Mesothelial cell of epicardium (in vitro differentiated cells): ENCODE measurements at places on chromosomes 12 and 14. TPM values are rescaled to one million over a fixed set of nuclear protein-coding genes. Genes with fewer than 3 reads are reported as not detected.
A peak's percentile ranks its signal among the peaks of the same experiment; 100 is the strongest.

DNA sequence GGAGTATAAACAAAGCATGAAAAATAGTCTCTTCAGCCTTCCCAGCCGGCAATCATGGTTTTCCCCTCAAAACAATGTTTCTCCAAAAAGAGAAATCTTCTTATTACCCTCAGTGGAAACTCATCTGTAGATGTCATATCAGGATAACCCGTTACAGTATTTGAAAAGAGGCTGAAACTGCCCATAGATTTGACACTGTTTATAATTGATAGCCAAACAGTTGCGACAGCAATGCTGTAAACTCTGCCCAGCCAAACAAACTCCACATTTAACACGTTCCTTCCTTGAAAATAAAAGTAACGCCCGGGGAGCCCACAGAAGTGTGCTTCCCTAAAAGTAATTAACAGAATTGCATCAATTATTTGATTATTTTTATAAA, 201.3 kb upstream of the FOXN3 start:
- peak overlapping the region; percentile 88 for H3K4me3 ChIP-seq
- no peaks in the 10 kb centered on the region for H3K27me3 ChIP-seq
- H3K4me1 ChIP-seq, result peaks cover 54% of the 10 kb centered on the region
- DNase-seq, result no peak
- peak overlapping the region; percentile 86 for H3K27ac ChIP-seq

- peaks cover 13% of the 10 kb centered on the region for H3K4me1 ChIP-seq
- H3K27ac ChIP-seq, result no peak overlapping the region
- no peak overlapping the region for H3K4me3 ChIP-seq
- no peaks in the 10 kb centered on the region for H3K27me3 ChIP-seq
These were observed 371.3 kb upstream of the FAR2 start for GRCh38 chr12:28777603-28778365.

OR6C2 gene
- total RNA-seq, result not detected in 3 replicates

ACYP1 gene
- total RNA-seq, result 16.7 to 17.5 TPM (median 17.3 TPM) in 3 replicates

P2RX2 gene
- total RNA-seq, result 7.3 to 8.7 TPM (median 8.6 TPM) in 3 replicates

DNA sequence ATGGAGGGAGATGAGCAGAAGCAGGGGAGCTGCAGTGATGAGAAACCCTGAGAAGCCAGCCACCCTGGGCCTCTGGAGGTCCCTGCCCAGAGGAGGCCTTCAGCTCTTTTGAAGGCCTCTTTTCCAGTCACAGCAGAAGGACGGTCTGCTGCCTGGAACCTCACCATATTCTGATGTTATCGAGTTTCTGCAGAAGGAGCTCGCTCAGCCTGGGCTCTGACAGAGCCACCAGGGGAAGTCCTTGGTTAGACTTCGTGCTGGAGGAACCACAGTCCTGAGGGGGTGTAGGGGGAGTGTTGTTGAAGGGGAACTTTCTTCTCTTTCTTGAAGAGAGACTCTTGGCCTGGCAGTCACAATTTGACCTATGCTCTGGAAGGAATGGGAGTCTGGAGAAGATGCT, 25.1 kb upstream of the BATF start:
- no peak overlapping the region for H3K4me3 ChIP-seq
- no peak for DNase-seq
- no peaks in the 10 kb centered on the region for H3K27me3 ChIP-seq

RPL10L gene
- total RNA-seq, result not detected in 3 replicates

DNA sequence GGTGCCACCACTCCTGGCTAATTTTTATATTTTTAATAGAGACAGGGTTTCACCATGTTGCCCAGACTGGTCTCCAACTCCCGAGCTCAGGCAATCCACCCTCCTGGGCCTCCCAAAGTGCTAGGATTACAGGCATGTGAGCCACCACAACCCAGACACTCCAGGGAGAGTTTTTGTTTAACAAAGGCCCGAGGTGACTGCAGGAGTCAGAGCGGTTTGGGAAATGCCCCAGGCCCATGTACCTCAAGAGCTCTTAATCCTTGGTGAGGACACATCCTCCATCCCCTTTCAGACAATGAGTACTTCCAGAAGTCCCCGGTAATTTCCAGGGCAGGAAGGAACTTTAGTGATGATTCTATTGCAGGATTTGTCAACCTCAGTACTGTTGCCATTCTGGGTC, 176.0 kb downstream of the ESRRB start:
- H3K36me3 ChIP-seq, result no peaks in the 10 kb centered on the region
- H3K27me3 ChIP-seq, result no peaks in the 10 kb centered on the region
- no peak for DNase-seq
- peaks cover 23% of the 10 kb centered on the region for H3K4me1 ChIP-seq

DNA sequence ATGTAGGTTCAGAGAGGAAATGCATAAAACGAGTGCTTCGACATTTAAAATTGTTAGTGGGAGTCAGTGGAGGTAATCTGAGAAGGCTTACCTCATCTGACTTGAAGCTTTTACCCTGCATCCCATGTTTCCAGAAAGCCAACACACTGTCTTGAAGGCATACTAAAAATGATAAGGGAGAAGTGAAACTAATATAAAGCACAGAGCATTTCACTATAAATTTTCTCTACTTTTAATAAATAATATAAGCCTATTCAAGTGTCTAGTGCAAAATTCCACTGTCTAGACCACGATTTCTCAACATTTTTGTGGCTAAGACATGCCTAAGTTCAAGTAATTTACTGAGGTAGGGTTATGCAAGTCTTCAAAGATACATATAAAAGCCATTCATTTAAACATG, 29.1 kb upstream of the CDKL1 start:
- peaks cover 14% of the 10 kb centered on the region for H3K4me1 ChIP-seq
- no peak for DNase-seq
- no peaks in the 10 kb centered on the region for H3K27me3 ChIP-seq
- H3K27ac ChIP-seq, result peak overlapping the region; percentile 87
- no peak overlapping the region for H3K4me3 ChIP-seq

DNA sequence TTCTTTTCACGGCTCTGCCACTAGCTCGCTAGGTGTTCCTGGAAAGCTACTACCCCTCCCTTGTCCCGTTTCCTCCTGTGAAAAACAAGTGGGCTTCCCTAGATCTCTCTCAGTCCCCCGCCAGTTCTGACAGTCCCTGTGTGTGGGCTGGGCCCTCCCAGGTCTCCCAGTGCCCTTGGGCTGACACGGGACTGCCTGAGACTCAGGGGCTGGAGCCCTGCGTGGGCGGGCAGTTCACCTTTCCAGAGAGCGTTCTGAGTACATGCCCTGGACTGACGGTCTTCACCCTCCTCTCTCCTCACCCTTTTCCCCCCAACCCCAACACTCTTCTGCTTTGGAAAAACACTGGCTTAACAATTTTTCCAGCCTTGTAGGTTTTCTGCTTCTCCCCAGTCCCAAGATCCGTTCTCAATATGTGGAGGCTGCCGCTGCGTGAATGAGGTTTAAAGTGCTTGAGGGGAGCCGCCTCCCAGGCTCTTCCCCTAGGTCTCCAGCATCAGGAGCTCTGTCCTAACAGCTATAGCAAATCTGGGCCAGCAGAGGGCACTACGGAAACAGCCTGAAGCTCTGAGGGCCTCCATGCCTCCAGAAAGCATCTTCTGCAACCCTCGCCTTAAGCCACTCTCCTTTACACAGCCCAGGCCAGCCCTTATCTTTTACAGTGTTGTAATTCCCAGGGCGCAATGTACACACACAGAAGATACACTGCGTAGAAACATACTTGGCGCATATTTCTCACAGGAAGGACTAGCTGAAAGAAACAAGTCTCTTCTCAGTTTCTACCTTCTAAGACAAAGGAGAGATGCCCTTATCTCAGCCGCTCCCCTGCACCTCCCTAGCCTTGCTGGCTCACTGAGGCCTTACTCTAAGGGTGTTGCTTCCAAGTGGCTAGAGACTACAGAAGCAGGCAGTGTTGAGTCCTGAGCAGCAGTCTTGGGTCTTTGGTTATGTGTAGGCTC, 10.4 kb upstream of the DCD start:
- H3K27ac ChIP-seq, result no peak overlapping the region
- DNase-seq, result peak; percentile 47
- peaks cover 27% of the 10 kb centered on the region for H3K27me3 ChIP-seq
- peaks cover 8% of the 10 kb centered on the region for H3K4me1 ChIP-seq

DNA sequence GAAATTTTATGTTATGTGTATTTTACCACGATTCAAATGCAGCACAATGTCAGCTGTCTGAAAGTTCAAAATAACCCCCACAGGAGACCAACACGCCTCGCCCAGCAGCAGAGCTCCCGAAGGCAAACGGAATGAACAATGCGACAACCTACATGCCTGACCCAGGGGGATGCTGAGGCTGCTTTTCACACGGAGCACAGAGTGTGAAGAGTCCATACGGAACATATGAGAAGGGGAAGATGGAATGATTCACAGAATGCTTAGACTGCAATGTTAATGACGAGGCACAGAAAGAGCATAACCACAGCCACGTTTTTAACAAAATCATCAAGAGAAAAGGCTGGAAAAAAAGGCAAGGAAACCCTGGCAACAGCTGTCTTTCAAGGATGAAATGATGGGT, 22.6 kb downstream of the ZFYVE21 start:
- H3K36me3 ChIP-seq, result peaks cover 28% of the 10 kb centered on the region
- H3K27me3 ChIP-seq, result no peaks in the 10 kb centered on the region
- H3K27ac ChIP-seq, result no peak overlapping the region
- H3K4me3 ChIP-seq, result no peak overlapping the region

- H3K27me3 ChIP-seq, result no peaks in the 10 kb centered on the region
- no peak for DNase-seq
- H3K36me3 ChIP-seq, result peaks cover 23% of the 10 kb centered on the region
- H3K4me3 ChIP-seq, result no peak overlapping the region
- H3K4me1 ChIP-seq, result no peaks in the 10 kb centered on the region
- H3K27ac ChIP-seq, result no peak overlapping the region
These were observed 23.8 kb downstream of the CFAP251 start for GRCh38 chr12:121942145-121942718.

GRCh38 chr12:13192719-13193118, 3.8 kb upstream of the EMP1 start:
- H3K4me3 ChIP-seq, result no peak overlapping the region
- H3K27me3 ChIP-seq, result no peaks in the 10 kb centered on the region
- no peak for DNase-seq

CLECL1 gene
- total RNA-seq, result not detected in 3 replicates

DNA sequence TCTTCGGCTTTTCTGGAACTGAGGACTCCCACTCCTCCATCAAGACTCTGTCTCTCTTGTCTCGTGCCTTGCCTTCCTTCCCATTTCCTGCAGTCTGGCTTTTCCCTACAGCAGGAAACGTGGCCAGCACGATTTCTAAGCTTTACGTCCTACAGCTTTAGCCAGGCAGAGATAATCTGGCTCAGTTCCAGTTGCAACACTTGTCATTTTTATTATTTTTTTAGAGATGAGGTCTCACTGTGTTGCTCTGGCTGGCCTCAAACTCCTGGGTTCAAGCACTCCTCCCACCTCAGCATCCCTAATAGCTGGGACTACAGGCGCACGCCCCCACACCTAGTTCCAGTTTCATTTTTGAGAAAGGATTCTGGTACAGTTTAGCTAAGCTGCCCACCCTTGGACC, 19.9 kb downstream of the CALM1 start:
- no peaks in the 10 kb centered on the region for H3K36me3 ChIP-seq
- H3K4me3 ChIP-seq, result no peak overlapping the region
- peaks cover 3% of the 10 kb centered on the region for H3K4me1 ChIP-seq
- DNase-seq, result no peak
- no peak overlapping the region for H3K27ac ChIP-seq
